Stimulated activated CD4-positive, alpha-beta T cell treated with anti-CD3 and anti-CD28 coated beads, Interleukin-4, amount 100 ng/mL, for 4 hours (primary cell): ENCODE measurements at places on chromosomes 5 and 9.

GRCh38 chr9:134525841-134526583, 115.6 kb upstream of the COL5A1 start:
- DNase-seq = no peak

DNA sequence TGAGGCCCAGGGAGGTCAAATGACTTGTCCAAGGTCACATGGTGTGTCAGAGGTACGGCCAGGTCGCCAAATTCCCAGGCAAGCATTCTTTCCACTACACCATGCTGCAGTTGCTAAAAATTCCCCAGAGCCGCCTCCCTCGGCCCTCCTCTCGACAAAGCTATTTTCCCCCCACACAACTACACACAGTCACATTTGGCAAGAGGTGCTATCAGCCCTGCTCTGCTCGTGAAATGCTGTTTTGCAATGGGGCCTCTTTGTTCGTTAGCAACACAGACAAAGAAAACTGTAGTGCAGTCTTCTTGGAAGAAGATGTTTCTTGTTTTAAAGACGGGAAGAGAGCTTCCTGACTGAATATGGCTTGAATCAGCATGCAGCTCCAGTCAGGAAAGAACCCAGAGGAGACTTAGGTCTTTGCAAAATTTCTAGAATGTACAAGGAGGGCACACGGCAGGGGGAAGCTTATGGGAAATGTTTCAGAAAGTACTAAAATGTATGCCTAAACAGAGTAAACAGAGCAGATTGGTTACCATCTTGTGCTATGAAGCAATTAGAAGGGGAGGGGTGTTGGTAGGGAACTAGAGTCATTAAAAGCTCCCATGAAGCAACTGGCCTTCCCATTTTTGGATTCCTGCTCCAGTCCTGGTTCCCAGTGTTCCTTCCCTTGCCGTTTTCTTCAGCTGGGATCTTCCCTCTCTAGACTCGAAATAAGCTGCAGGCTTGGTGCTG, 14.2 kb downstream of the SLIT3 start:
- DNase-seq = no peak

GRCh38 chr9:100129772-100130171, 30.7 kb downstream of the INVS start:
- no peak for DNase-seq

DNA sequence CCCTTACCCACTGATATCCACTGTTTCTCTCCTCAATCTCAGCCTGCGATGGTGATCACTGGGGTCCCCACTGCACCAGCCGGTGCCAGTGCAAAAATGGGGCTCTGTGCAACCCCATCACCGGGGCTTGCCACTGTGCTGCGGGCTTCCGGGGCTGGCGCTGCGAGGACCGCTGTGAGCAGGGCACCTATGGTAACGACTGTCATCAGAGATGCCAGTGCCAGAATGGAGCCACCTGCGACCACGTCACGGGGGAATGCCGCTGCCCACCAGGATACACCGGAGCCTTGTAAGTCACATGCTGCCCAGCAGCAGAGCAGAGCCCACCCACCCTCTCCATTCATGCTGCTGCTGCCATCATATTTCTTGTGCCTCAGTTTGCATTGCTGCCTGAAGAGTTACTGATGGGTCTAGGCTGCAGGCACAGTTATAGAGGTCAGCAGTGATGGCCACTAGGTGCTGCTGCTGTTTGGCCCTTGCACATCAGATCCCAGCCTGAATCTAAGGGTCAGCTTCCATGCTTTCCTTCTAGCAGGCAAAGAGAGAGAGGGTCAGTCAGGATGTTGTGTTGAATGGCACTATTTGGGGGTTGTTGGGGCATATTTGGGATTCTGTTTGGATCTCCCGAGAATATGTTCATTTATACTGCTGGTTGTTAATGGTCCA, 106.0 kb downstream of the MEGF10 start:
- no peak for DNase-seq

DNA sequence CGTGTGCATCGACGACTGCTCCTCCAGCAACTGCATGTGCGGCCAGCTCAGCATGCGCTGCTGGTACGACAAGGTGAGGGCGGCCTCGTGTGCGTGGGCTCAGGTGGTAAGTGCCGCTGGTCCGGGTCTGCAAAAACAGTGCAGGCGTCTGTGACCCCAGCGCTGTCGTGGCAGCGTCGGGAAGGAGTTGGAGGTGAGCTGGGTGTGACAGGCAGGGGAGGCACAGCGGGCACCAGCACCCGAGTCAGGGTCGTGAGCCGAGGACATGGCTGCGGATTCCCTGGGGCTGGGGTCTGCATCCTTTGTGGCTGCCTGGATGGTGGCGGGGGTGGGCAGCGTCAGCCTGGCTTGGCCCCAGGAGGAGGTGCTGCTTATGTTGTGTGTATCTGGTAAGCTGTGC, 63.1 kb upstream of the CACNA1B start:
- no peak for DNase-seq

DNA sequence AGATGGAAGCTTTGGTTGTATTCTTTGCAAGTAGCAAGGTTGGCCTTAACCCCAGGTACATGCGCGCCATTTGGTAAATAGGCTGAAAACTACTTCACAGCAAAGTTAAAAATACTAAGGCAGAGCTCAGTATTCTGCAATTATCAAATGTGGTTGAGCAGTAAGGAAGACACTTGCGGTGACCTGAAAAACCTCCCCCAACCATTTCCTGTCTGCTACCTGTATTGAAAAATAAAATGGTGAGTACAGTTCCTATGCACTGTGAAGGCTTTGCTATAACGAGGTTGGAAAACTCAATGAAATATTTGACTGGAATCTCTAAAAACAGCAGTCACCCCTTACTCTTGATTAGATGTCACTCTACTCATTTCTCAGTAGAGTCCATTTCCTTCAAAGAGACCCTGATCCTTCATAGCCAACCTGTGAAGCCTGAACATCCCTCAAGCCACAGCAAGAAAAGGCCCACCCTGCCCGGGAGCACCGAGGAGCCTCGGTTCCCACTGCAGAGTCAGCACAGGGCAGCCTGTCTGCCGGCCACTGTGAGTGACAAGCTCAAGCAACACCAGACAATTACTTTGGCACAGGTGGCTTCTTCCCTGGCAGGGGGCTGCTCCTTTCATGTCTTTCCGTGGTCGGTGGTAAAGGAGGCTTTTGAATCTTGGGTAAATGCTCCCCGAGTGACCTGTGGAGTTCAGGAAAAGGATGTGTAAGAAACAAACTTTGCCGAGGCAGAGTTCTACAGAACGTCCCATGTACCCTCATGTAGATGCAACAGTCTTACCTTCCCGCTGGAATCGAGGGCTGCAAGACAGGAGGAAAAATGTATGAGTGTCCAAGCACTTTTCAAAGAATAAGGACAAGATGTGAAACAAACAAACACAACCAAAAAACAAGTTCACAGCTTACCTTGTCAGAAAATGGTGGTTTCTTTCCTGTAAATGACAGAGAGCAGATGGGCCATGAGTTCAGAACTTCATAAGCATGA, 29.6 kb downstream of the C5orf58 start:
- no peak for DNase-seq

DNA sequence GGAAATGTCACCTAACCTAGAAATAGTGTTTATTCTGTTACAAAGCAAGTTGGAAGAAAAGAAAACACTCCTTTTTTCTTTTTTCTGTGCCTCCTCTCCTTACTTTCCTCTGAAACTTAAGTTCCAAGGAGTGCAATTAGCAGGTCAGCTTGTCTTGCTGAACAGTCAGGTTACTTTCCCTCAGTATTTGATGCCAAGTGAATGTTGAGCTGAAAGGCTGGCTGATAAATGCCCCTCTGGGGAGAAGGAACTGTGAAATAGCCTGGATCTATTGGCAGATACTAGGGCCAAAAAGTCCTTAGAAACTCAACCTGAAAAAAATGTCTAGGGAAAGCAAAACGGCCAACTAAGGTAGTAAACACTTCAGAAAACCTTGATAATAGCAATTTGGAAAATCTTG, 43.6 kb downstream of the GRIA1 start:
- no peak for DNase-seq

- no peak for DNase-seq
These were observed 128.7 kb downstream of the NIPBL start for GRCh38 chr5:37005252-37005651.

DNA sequence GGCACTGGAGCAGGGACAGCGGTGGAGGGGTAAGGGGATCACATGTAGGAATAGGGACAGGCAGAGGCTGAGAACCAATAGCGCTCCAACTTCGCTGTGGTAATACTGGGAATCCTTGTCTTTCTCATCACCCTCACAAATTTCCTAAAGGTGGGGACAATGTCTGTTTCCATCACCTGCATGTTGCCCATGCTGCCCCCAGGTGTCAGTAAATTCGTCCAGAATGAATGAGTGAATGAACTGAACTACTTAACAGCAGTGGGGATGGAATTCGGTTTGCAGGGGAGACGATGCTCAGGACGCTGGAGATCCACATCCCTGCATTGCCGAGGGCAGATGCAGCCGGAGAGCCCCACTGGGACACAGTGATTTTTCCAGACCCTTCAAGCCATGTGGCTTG, 129.9 kb downstream of the PDZD2 start:
- DNase-seq = no peak

DNA sequence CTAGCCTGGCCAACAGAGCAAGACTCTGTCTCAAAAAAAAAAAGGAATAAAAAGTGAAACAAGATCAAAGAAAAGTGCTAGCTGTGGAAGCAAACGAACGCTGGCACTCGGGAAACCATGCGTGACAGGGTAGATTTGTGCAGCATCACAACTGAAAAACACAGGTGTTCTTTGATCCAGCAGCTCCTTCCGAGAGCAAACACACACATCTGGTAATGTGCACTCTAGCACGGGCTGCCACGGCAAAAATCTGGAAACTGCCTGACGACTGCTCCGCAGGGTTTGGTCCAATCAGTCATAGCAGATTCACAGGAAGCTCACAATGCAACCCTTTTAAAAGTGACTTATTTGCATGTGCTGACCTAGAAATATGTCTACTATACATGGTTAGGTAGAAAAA, 80.0 kb downstream of the SYK start:
- no peak for DNase-seq

- no peak for DNase-seq
These were observed 1088.6 kb downstream of the MAT2B start for GRCh38 chr5:164593982-164594381.

DNA sequence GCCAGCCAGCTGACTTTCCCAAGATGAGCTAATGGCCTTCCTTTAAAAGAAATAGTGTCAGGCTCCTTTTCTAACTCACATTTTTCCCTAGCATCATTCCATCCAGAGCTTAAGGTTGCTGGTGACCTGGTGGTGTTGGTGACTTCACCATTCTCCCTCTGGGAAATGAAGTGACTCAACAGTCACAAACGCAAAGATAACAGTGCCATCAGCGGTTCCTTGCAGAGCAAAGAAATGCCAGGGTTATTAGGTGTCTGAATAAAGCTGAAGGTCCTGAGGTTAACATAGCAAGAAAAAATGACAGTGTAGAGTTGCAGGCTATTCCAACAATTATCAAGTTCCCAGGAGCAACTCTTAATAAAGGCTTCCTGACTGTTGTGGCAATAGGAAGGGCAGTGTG, 111.8 kb upstream of the SLC44A1 start:
- no peak for DNase-seq

GRCh38 chr5:56003179-56003578, 8.4 kb upstream of the IL6ST start:
- no peak for DNase-seq

GRCh38 chr9:115192835-115193525, 75.0 kb upstream of the TNC start:
- DNase-seq = no peak

- DNase-seq = no peak
These were observed 38.9 kb upstream of the STX17 start for GRCh38 chr9:99867536-99867935.

- DNase-seq = no peak
These were observed 139.2 kb upstream of the TRIM32 start for GRCh38 chr9:116547729-116548426.

- DNase-seq = no peak
These were observed 35.4 kb upstream of the TMC1 start for GRCh38 chr9:72485821-72486593.

DNA sequence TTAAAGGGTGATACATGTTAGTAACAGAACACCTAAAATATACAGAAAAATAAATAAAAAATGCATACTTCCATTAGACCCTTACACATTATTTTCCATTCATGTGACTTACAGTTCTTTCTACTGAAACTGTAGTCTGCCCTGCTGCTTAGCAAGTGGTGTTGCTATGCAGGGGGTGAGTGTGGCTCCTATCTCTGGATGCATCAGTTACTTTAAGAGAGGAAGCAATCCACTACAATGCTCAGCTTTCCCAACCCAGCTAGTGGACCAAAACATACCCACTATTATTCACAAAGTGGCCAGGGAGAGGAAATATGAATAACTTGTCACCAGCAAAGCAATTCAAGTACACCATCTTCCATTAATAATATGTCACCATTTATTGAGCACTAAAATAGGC, 121.8 kb downstream of the DOCK2 start:
- DNase-seq = no peak

DNA sequence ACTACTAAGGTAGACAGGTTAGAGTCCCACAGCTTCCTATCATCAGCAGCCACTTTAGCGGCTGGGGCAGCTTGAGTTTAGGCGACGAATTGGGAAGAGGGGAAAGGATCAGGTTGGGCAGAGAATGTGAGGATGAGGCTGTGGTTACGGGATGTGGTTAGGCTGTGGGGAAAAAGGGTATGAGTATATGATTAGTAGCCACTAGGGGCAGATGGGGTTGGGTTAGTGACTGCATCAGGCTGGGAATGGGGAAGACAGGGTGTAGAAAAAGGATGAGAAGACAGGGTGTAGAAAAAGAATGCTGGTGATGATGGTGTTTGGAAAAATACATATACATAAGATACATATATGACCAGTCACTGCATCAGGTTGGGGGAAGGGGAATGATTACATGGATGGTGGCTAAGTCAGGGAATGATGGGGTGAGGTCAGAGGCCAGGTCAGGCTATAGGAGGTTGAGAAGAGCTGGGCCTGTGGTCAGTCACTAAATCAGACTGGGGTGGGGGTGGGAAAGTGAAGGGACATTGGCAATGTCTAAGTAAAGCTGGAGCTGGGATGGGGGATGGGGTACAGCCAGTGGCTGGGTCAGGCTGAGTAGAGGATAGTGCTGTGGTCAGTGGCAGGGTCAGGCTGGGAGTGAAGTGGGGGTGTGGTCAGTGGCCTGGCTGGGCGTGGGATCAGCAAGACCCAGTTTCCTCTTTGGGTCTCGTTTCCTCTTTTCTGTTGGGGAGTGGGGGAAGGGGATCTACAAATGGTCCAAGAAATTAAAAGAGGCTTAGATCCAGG, 2.1 kb downstream of the TLN1 start:
- DNase-seq = no peak

DNA sequence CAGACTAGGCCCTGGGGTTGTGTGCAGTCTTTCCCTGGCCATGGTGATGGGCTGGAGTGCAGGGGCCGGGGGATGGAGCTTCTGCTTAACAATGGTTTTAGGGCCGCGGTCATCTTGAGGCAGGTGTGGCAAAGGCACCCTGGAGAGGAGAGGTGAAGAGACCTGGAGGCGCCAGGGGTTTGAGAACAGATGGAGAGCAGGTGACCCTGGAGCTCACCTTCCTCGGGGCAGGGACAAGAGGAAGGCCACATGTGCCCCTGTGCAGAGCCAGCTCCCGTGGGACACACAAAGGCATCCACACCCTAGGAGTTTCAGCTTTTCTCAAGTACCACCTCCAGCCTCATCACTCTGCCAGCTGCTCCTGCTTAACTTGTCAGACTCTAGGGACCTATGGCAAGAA, 46.4 kb upstream of the SH3GL2 start:
- no peak for DNase-seq

- no peak for DNase-seq
These were observed 378.8 kb downstream of the OSTF1 start for GRCh38 chr9:75467142-75467541.
